ENCODE measurements at places on chromosomes 4 and X.

DNA sequence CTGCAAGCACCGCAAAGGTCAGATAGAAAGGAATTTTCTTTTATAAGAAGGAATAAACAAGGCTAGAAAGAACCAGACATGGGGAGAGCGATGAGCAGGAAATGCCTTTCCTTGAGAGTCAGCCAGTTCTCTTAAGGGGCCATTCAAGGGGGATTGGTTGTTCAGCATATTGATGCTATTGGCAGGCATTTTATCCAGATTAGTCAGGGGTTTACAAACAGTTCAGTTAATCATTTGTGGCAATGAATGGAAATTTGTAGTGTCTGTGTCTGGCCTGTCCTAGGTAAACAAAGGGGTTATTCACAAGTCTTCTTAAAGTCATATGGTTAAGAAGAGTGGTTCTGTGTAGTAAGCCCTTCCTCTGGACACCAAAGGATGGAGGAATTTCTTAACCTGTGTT, 184.7 kb upstream of the FRMPD4 start:
- DNase-seq = peak; percentile 48

- DNase-seq = no peak
These were observed 933.5 kb downstream of the C4orf33 start for GRCh38 chr4:130029442-130029841.

- no peak for DNase-seq
These were observed 57.0 kb upstream of the RAI2 start for GRCh38 chrX:17917945-17918577.

- DNase-seq = no peak
These were observed 21.8 kb downstream of the STARD8 start for GRCh38 chrX:68669094-68669860.

GRCh38 chr4:88597970-88598660, 5.8 kb downstream of the HERC3 start:
- DNase-seq = no peak

DNA sequence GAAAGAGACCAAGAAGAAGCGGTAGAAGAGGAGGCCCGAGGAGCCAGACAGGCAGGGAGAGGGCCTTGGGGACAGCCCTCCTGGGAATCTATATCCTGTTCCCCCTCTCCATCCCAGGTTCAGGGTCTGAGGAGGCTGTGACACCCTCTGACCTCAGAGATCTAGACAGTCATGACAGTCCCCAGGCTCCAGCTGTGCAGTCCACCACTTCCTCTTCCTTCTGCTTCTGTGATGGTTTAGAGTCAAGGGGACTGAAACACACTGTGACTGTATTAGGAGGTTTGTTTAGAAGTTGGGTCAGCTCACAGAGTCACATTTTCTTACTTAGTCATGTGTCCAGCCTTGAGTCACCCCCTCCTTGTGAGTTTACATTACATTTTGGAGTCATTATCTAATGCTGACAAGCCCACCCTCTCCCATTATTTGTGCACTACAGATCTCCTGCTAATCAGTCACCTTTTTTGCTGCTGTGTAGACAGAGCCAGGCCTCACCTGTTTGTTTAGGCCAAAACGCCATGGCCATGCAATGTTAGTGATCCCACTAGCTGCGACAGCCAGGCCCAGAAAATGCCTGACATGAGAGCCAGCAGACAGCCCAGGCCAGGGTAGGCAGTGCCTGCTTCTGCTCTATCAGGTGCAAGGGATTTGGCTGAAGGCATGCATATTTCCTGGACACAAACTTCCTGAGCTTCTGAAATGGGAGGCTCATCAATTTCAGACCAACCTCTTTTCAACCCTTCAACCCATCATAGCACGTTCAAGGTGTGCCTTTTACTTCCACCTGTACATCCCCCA, 26.0 kb downstream of the MANBA start:
- DNase-seq = no peak

DNA sequence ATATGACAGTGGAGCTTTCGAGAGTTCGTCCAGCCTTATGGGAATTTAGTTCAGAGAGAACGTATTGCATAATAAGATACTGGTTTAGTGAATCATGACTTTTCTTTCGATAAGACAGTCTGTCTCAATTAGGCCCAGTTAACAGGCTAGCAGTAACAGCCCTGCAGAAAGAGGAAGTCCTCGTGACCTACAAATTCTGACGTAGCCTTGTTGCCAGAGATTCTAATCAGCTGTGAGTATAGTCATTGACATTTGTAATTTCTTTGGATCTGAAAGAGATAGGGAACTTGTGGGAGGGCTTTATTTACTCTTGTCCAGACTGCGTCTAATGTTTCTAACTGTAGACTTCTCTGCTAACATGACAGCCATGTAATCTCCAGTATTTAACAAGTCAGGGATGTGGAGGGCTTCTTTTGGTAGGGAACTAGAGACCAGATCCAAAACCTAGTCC, 15.8 kb downstream of the ART3 start:
- no peak for DNase-seq

GRCh38 chrX:23478056-23478455, 143.4 kb downstream of the PTCHD1 start:
- DNase-seq = no peak

DNA sequence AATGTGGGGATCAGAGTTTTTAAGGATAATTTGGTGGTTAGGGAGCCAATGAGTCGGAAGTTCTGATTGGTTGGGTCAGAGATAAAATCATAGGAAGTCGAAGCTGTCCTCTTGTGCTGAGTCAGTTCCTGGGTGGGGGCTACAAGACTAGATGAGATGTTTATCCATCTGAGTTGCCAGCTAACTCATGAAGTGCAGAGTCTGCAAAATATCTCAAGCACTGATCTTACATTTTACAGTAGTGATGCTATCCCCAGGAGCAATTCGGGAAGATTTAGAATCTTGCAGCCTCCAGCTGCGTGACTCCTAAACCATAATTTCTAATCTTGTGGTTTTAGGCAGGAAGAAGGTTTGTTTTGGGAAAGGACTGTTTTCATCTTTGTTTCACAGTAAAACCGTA, 565.8 kb upstream of the SPANXN1 start:
- no peak for DNase-seq

DNA sequence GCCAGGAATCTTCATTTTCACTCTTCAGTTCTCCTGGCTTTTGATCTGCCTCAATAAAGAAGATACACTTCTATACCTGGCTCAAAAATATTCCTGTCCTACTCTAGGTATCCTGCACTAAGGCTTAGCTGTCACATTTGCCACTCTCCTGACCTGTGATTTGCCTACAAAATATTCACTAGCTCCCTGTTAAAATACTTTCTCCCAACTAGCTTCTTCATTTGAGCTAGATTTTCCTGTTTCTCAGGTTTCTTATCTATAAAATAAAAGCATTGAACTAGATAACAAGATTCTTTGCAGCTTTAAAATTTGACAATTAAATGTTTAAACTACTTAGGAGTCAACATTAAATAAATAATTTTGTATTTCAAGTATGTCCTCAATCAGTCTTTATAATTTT, 53.2 kb downstream of the CHIC2 start:
- DNase-seq = no peak

- DNase-seq = no peak
These were observed 33.3 kb downstream of the FRYL start for GRCh38 chr4:48746608-48747362.

DNA sequence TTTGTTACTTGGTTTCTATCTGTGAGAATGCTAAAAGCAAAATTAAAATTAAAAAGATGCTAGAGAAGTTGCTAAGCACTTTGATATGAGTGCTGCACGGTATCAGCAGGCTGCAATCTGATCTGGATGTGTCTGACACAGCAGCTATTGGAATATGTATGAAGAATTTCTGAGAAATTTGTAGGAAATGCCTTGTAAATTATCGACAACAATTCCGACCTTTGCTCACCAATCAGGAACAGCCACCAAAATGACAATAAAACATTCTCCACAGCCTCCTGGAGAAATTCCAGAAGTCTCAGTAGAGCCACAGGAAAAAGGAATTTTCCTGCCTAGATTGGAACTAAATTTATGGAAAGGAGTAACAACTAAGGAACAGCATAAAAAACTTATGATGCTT, 82.5 kb downstream of the TIGD2 start:
- DNase-seq = no peak

DNA sequence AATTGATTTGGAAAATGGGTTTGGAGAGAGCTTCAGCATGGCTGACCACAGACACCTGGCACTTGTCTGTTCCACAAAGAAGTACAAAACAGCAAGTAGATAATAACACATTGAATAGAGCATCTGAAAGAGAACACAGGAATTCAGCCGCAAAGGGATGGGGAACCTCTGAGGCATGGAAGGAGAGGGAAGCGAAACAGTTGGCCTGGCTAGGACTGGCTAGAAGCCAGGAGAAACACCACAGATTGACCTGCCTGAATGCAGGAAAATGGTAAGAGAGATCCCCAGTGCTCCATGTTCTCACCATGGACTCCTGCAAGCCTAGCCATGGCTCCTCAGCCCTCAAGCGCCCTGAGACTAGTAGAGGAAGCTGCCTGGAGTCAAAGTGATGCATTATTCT, 169.7 kb upstream of the SH3RF1 start:
- no peak for DNase-seq

DNA sequence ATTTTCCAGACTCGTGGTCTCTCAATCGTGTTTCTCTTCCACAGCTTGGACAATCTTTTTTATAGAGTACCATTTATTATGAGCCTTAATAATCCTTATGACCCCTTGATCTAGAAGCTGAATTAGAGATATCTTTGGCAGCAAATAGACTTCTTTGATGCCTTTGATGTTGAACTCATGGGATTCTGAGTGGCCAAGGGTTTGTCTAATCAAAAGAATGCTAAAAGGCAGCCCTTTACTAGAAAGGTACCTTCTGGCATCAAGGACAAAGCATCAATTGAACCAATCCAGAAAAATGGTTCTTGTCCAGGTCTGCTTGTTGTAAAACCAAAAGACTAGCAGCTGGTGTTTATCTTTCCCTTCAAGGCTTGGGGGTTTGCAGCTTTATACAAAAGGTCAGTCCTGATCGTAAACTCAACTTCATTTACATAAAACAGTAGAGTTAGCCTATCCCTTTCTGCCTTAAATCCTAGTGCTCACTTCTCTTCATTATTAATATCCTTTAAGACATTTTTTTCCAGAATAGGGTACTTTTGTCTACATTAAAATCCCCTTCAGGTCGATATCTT, 411.3 kb downstream of the FAT4 start:
- no peak for DNase-seq

- DNase-seq = no peak
These were observed 31.5 kb downstream of the GRK4 start for GRCh38 chr4:2994917-2995316.

DNA sequence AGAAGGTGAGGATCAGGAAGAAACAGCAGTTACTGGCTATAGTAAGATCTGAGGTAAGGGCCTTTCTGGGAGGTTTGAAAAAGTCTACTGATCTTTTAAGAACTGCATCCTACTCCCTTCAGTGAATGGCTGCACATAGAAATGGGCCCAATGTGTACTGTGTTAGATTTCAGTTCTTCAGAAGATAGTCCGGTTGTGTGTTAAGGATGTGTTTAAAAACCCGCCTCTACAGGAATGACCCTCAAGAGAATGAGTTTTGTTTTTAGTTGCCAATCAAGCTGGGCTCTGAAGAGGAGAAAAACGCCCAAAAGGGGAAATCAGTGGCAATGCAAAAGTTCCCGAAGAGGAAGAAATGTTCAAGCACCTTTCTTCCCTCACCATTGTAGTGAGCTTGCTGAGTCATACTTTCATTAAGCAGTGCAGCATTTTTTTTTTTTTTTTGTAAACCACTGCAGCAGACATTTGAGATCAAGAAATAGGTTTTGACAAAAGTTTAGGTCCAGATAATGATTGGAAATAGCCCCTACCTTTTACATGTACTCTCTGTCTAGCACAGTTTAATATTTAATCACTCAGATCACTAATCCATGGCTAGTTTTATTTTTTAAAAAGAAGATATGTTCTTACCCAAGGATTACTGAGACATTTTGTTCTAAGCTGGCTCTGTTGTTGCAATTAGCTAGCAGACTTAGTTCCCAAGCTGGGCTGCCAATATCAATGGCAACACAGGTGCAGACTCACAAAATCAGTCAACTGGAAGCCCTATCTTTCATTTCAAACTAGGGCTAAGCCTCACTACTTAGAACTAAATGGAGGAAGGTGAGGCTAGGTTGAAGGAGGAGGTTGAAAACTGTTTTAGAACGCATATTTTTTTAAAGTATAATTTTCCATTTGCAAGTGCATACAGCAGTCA, 7.0 kb upstream of the TRPC5OS start:
- DNase-seq = peak; percentile 6

DNA sequence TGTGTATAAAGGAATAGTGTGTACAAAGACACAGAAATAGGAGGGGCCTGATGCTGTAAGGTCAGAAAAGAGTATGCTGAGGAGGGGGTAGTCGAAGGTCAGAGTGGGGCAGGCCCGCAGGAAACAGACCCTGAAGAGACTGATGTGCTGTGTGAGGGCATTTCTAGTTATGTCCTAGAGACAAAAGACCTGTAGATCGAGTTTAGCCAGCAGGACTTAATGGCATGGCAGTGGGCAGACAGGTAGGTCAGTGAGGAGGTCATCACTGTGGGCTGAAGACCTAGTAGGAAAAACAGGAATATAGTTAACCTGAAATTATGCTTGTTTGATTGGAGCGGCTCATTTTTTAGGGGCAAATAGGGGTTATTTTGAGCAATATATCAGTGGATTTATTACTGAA, 57.1 kb downstream of the KIAA0232 start:
- no peak for DNase-seq

DNA sequence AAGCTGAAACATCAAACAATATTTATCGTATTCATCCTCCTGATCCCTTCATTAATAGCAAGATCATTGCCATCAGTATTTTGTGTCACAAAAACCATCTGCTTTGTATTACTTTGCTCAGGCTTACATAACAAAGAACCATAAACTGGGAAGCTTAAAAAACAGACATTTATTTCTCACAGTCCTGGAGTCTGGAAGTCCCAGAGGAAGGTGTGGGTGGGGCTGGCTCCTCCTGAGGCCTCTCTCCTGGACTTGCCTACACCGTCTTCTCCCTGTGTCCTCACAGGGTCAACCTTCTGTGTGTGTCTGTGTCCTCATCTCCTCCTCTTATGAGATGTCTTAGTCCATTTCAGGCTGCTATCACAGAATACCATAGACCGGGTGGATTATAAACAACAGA, 61.3 kb upstream of the MXRA5 start:
- no peak for DNase-seq

DNA sequence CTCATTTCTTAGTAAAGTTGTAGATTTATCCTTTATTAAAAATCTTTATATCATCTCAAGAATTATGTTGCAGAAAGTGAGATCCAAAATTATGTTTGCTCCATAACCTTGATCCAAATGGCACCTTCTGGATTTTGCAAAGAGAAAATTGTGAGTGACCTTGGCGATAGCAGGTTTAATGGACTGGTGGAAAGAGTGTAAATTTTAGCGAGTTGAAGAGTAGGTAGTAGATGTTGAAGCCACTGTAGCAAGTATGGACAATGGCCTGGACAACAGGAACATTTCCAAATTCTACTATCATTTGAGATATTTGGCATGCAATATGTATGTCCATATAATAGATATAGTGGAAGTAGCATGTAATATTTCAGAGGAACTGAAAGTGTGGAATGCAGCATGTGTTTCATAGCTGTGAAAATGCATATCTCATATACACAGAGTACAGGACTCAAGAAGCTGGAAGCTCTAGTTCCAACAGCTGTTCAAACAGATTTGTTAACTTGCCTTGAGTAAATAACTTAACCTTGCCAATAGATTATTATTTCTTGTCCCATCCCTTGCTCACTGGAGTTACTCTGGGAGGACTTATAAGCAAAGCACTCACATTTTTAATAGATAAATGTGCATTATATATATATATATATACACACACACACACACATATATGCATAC, 152.5 kb upstream of the TLL1 start:
- no peak for DNase-seq

All from A673 (cell line).